ENCODE measurements at places on chromosomes 7 and 10. TPM values are rescaled to one million over a fixed set of nuclear protein-coding genes. Genes with fewer than 3 reads are reported as not detected.
A peak's percentile ranks its signal among the peaks of the same experiment; 100 is the strongest.

Gene PTN
- not detected for total RNA-seq

Gene SYT15
- 1.7 TPM for total RNA-seq

Gene HOXA1
- 0.75 TPM for total RNA-seq

Gene TWIST1
- not detected for total RNA-seq

DNA sequence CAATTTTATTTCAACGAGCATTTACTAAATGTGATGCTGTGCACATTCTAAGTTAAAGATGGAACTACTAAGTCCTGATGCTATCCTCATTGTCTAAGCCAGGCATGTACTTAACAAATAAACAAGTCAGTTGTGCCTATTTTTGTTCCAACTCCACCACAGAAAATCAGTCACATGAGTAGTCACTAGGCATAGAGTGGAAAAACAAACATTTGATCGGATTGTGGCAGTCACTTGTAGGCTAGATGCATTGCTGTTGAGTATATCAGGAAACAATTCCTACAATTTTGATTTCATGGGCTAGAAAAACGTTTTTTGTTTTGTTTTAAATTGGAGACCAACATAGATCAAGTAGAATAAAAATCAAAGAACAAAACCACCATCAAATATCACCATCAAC is 177.6 kb upstream of the SLC25A13 start:
- no peak for DNase-seq

DNA sequence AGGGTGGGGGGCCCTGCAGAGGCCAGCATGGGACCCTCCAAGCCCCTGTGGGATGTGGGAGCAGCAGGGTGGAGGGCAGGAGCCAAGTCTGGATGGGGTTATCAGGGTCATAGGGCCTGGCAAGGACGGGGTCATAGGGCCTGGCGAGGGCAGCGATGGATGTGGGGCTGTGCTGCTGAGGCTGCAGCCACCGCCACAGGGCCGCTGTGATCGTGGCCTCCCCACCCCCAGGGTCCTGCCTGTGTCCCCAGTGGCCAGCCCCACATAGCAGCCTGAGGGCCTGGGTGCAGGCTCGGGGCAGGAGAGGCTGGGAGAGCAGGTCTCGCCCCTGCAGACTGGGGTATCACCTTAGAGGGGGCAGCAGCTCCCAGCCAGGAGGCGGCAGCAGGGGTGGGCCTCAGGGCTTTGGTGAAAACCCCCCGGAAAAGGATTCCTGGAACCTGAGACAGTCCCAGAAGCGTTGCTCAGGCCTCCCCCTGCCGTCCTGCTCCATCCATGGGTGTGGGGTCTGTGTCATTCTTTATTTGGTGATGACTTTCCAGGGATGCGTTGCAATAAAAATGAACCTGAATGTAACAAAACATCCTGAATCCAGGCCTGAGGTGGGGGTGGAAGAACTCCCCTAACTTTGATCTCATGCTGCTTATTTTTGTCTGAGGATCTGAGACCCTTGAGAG is 107.3 kb upstream of the SHH start:
- DNase-seq, result no peak

DNA sequence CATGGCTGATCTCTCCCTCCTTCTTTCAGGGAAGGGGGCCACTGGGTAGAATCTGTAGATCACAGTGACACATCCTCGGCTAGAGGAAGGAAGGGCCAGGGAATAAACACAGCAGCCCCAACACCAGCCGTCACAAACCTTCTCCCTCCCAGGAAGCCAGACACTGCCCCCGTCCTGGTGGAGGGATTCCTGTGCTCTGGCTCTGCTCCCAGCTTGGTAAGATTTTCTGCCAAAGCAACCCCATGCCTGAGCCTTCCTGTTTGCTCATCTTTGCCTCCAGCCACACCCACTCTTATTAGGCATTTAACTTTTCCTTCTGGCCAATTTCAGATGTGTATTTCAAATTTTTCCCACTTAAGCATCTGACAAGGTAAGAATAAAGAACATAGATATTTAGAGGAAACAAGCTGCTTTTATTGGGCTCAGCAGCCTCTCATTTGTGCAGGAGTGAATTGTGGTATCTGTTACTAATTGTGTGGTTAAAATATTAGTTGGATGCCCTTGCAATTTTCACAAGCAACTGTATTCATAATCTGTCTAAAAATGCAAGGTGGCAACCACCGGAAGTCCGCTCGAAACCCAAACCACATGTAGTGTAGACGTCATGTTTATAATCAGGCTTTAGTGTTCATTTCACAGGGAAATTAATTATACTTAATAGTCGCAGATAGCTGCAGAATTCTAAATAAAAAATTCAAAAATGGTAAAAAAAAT is 13.2 kb upstream of the NPS start:
- DNase-seq, result no peak

DNA sequence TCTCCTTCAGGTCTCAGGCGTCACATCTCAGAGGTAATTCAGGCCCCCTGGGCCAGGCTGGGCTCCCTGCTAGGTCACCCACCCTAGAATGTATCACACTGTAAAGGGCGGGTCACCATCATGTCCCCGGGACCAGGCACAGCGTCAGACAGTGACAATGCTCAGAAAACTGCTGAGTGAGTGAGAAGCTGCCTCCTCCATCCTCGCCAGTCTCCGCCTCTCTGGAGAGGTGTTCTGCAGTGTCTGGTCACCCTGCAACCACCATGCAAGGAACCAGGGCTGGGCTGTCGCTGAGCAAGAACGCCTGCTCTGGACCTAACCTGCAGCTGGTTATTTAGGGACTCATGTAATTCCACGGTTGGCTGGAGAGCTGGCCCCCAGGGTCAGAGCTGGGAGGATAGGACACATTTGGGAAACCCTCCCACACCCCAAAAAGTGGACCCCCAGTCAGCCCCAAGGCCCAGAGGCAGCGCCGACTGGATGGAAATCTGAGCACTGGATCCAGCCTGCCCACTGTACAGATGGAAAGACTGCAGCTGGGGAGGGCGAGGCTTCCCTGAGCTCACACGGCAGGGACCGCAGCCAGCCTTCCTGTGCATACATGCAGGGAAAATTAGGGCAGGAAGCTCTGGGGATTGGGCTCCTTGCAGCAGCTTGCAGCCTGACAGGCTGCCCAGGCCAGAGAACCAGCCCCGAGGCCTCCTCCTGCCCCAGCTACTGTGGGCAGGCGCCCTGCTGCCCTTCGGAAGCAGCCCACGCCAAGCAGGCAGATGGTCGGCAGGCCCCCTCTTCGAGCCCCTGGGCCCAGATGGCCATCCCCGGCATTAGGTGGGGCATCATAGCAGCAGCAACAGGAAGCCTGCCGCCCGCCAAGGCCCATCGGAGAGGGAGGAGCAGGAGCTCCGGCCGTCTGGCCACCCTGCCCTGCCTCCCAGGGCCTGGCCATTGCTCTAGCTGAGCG is 105.4 kb upstream of the ZMIZ1 start:
- no peak for DNase-seq

DNA sequence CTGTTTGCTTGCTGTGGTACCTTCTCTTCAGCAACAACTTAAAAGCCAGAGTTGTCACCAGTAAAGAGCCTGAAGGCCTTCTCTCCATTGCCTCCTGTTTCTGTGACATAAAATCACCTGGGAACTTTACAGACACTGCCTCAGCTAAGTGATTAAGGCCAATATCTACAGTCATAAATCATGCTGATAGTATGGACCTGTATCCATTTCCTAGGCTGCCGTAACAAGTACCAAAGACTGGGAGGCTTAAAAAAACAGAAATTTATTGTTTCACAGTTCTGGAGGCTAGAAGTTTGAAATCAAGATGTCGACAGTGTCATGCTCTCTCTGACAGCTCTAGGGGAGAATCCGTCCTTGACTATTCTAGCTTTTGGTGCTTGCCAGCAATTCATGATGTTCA is 108.4 kb upstream of the UNC5B start:
- DNase-seq, result no peak

- no peak for DNase-seq
Measured at GRCh38 chr7:143401265-143401664, 7.4 kb downstream of the EPHA1 start.

DNA sequence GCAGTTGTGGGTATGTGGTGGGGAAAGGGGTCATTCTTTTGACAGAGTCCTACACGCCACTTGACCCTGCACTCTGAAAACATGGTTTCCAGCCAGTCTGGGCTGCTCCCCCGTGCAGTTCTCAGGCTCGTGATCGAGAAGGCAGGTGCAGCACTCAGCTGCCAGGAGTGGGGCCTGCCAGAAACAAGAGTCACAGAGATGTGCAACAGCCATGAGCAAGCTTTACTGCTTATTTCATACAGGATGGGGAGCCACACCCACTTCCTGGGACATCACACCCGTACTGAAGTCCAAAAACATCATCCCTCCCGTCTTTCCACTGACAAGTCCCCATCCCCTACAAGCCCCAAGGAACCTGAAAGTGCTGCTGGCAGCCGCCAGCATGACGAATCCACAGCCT is 9.3 kb downstream of the ATG9B start:
- peak; percentile 44 for DNase-seq

DNA sequence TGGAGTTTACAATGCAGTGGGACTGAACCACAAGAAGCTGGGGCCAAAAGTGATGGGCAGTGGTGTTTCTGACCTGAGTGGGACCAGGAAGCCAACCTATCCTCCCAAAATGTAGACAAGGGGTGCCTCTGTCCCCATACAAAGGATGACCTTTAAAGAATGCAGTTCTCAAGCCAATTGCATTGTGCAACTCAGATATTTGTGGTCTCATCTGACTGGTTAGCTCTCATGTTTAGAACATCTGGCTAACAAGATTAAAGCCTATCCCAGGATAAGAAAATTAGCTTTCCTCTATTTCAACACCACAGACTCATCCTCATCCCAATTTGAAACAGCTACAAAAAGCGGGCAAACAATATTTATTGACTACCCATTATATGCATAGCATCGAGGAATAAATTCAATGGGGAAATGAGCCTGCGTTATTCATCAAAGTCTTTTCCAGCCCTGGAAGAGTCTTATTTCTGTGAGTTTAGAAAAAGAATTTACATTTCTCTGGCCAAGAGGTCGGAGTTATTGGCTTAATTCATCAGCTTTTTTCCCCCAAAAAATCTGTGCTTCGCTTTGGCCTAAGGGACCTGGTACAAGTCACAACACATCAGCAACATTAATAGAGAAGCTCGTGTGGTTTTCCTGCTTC is 26.7 kb downstream of the ELMO1 start:
- DNase-seq, result no peak

DNA sequence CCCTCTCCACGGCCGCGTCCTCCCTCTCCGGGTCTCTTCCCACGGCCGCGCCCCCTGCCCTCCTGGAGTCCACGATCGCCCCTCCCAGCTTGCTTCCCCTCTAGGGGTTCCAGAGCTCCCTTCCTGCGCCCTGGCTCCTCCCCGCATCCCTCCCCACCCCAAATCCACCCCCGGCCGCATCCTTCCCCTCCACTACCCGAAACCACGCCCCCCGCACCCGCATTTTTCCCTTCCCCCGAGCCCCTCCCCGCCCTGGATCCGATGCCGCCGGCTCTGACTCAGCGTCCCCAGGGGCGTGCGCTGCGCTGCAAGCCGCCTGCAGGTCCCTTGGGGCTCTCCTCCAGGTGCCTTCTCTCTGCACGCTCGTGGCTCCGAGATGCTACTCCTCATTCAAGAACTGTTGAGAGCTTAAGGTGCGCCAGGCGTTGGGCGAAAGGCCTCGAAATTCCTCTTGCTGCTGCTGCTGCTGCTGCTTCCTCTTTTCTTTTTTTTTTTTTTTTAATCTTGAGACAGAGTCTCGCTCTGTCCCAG is 372 bp upstream of the TMEM130 start:
- DNase-seq, result peak; percentile 45

DNA sequence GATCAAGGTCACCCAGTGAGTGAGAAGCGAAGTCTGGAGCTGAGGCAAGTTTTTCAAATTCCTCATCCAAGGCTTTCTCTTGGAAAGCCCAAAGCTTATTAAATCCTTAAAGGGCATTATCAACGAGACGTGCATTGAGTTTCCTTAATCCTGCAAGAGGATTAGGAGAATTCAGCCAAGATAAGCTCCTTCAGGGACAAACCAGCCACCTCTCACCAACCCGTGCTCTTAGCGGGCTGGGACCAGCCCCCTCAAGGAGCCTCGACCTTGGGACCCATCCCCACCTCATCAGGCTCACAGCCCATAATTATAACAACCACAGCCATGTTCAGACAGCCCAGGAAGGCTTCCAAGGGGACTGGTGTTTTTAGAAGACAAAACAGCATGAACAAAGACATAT is 12.0 kb upstream of the SLC29A4 start:
- no peak for DNase-seq

DNA sequence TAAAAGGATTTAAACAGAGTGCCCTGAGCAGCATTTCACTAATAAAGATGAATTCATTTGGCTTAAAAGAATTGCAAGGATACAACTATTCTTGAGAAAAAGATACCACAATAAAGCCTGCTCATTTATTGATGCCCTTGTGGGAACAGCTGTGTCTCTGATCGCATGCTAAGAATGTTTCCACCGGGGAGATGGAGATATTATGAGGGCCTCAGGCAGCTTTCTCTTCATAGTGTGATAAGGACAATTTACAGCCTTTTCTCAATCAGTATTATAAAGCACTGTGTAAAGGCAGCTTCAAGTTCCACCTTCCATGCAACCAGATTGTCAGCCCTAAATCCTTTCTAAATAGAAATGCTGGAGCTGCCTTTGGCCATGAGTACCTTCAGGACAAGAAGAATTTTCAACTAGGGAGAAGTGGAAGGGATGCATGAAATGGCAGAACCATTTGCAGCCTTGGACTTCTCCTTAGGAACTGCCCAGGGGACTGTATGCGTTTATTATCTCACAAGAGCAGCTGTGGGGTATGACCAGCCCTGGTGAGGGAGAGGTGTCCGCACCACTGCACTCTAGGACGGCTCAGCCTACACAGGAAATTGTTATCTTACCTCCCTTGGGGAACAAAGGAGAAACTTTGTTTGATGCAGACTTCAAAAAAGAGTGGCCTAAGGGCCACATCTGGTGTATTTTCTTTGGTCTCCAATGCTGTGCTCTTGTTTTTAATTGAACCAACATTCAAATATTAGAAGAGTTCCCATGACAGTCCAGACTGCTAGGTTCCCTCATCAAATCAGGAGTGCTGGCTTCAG is 116.9 kb upstream of the PCGF5 start:
- DNase-seq, result no peak

DNA sequence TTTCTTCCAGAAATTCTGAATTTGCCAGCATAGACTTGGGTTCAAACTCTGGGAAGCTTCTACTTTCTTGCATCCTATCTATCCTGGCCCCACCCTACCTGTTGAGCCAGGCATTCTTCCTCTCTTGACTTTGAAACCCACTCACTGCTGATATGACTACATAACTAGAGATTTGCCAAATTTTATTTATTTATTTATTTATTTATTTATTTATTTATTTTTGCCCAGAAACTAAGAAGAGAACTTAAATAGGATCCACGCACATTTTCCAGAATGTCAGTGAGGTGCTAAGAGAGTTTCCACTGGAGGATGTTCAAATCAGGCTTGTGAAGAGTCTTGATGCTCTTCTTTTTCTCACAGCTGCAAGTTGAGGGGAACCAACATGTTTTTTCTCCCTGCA is 487.8 kb upstream of the PODXL start:
- DNase-seq, result no peak

Measured in CD4-positive, alpha-beta memory T cell (primary cell).